ENCODE measurements at places on chromosomes 11 and 22. TPM values are rescaled to one million over a fixed set of nuclear protein-coding genes. Genes with fewer than 3 reads are reported as not detected.

PDE2A gene
- polyA plus RNA-seq, result 13.0 TPM

JHY gene
- 14.0 TPM for polyA plus RNA-seq

PCF11 gene
- 71.9 TPM for polyA plus RNA-seq

GSTP1 gene
- 671 TPM for polyA plus RNA-seq

APOBEC3A gene
- not detected for polyA plus RNA-seq

YPEL1 gene
- polyA plus RNA-seq, result 13.2 TPM

GVQW3 gene
- polyA plus RNA-seq, result 9.7 TPM

KIF18A gene
- polyA plus RNA-seq, result 10.9 TPM

GAL3ST1 gene
- polyA plus RNA-seq, result 18.6 TPM

C11orf87 gene
- polyA plus RNA-seq, result 0.21 TPM

PRDX5 gene
- 175 TPM for polyA plus RNA-seq

TIGD3 gene
- 0.64 TPM for polyA plus RNA-seq

ANKRD49 gene
- 27.5 TPM for polyA plus RNA-seq

BTG4 gene
- polyA plus RNA-seq, result not detected

TMEM86A gene
- 8.1 TPM for polyA plus RNA-seq

- no peak for DNase-seq
These were observed 929.9 kb downstream of the NTM start for GRCh38 chr11:132300283-132300682.

DNA sequence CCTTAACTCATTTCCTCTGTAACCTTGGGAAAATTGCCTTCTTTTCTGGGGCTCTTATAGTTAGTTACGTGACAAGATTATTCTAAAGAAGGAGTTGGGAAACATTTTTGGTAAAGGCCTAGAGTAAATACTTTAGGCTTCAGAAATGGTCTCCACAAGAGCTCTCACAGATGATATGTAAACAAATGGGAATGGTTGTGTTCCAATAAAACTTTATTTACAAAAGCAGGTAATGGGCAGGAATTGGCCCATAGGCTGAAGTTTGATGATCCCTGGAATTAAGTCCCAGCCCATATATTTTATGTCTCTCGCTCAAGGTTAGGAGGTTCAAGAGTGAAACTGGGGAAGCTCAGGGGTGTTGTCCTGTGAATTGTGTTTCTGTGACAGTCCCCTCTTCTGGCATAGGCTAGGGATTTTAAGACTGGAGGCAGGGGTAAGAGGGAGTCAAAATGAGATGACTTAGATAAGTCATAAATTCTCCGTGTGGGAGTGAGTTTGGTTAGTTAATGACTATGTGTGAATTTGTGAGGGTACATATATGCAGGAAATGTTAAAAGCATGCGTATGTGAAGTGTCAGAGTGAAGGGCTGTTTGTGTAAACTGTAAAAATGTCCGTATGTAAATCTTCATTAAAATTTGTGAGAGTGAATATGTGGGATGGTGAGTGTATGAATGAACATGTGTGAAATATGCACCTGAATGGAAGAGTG, 7.4 kb upstream of the OR52B4 start:
- no peak for DNase-seq

- no peak for DNase-seq
These were observed 9.0 kb upstream of the HTR3B start for GRCh38 chr11:113895367-113896155.

GRCh38 chr11:92131289-92131865, 93.2 kb upstream of the FAT3 start:
- DNase-seq, result no peak

GRCh38 chr22:38494498-38494897, 11.6 kb downstream of the DDX17 start:
- no peak for DNase-seq

DNA sequence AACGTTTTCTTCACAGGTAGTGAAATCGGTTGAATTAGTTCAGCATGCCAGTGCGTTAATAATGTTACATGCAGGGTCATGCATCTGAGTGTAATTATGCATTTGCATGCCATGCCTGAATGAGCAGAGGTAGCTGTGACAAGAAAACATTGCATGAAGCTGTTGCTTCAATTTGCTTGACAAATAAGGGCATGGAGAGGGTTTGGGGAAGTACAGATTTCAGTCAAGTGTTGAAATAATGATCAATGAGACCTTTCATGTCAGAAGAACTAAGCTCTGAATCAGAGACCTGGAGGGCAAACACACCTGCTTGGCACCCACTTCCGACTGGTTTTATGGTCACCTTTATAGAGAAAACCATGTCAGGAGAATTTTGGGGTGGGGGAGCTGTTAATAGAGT, 221.4 kb downstream of the DBX1 start:
- DNase-seq, result no peak

DNA sequence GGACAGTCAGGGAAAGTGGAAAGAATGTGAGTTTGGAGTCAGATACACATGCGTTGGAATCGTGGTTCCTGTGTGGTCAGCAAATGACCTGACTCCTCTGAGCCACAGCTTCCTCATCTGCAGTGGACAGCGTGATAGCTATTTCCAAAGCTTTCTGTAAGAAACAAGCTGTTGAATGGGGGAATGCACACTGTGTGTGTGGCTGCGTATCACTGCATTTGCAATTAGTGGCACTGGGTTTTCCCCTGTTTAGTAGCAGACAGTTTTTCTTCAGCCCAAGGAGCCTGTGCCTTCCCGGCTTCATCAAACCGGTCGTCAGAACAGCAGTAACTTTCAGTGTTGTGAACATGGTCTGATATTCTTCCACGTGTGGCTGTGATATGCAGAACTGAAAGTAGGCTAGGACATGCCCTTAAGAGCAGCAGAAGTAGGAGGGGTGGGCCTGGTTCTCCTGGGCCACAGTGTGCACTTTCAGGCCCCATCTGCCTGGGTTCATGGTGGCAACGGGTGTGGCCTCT, 121.5 kb downstream of the RRAS2 start:
- DNase-seq, result no peak

DNA sequence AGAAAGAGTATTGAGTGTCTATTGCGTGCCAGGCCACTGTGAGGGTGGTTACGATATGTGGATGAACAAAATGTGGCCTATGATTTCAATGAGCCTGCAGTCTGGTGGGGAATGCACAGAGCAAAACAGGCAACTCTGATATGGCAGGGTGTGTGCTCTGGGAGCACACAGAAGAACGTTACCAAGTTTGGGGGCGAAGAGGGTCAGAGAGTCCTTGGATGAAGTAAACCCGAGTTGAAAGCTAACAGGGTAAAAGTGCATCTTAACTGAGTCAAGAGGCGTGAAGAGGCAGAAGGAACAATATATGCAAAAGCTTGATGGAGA, 258 bp downstream of the CFAP68 start:
- DNase-seq, result no peak

DNA sequence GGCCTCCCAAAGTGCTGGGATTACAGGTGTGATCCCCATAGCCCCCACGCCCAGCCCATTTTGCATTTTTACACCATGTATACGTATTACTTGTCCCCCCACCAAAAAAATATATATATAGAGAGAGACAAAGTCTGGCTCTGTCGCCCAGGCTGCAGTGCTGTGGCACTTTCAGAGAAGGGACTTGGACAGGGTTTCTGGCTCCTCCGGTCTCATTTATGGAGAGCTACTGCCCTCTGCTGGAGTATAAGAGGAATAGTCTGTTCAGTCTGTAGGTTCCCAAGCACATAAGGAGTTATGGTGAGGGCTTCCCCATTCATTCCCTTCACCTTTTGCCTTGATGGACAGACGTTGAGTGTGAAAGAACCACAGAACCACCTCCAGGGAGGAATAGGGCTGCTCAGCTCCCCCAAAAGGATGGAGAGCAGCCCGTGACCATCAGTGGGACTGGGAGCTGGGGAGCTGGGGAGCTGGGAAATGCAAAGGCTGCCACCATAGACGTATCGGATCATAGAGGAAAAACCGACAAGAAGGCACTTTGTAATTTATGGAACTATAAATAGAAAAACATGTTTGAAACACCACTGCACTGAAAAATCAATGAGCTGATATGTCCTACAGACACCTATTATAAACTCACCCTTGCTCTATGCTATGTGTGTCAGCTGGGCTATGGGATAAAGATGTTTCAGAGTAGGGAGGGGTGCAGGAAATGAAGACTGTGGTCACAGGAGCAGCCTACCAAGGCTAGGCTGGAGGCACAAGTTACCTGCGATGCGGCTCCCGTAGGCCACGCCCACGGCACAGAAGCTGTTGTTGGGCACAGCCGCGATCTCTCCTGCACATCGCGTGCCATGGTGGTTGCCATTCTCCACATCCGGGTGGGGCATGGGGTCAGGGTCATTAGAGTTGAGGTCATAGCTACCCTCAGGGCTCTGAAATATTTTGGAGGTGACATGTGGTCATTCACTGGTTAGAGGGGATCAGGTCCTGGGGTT, 5.2 kb downstream of the PCSK7 start:
- no peak for DNase-seq

DNA sequence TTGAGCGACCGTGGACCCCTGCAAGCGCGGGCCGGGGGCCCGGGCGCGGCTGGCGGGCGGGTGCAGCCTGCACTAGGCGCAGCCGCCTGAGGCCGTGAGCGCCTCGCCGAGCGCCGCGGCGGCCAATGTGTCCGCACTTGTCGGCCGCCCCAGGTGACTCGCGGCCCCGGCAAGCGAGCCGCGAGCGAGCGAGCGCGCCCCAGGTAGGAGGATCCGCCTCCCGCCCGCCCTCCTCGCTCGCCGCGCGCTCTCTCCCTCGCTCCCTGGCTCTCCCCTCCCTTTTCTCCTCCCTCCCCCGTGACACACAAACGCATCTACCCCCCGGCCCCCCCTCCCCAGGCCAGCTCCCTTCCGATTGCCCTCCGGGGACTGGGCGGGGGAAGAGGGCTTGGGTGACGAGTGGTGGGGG, at the start of gene WNT7B:
Gene WNT7B, minus strand, starts transcription at position 160 of the 409 bp plus-strand sequence. CDS start 408 bp downstream, outside the sequence.
- no peak for DNase-seq

DNA sequence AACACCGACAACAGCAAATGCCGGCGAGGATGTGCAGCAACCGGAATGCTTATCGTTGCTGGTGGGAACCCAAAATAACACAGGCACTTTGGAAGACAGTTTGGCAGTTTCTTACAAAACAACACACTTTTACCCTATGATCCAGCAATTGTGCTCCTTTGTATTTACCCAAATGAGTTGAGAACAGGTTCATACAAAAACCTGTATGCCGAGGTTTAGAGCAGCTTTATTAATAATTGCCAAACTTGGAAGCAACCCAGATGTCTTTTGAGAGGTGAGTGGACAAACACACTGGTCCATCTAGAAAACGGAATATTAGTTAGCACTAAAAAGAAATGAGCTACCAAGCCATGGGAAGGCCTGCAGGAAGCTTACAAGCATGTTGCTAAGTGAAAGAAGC, 118.9 kb downstream of the CTTN start:
- no peak for DNase-seq

DNA sequence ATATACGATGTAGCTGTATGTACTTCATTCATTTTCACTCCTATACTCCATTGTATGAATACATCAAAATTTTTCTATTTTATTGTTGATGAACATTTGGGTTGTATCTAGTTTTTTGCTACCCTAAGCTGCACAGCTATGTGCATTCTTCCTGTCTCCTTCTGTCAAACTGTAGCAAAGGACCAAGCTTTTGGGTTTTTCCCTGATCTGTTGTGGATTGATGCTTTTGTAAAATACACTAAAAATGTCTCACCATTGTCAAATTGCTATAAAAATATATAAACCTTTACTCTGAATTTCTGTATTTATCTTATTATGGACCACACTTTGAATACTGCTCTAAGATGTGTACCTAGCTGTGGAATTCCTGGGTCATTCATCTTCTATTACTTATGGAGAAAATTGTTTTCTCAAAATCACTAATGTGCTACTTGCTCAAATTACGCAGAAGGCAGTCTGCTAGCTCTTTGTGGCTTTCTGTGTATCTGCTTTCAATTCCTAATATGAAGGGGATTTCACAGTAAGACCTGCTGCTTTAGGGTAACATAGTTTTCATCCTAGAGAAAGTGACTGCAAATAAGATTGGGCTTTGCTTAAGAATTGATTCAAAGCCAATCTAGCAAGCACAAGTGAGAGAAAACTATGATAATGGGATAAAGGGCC, 123.4 kb downstream of the CYP2R1 start:
- no peak for DNase-seq

GRCh38 chr11:17572791-17573460, 25.9 kb downstream of the OTOG start:
- no peak for DNase-seq

- no peak for DNase-seq
These were observed 11.8 kb downstream of the SULT4A1 start for GRCh38 chr22:43850529-43850928.

DNA sequence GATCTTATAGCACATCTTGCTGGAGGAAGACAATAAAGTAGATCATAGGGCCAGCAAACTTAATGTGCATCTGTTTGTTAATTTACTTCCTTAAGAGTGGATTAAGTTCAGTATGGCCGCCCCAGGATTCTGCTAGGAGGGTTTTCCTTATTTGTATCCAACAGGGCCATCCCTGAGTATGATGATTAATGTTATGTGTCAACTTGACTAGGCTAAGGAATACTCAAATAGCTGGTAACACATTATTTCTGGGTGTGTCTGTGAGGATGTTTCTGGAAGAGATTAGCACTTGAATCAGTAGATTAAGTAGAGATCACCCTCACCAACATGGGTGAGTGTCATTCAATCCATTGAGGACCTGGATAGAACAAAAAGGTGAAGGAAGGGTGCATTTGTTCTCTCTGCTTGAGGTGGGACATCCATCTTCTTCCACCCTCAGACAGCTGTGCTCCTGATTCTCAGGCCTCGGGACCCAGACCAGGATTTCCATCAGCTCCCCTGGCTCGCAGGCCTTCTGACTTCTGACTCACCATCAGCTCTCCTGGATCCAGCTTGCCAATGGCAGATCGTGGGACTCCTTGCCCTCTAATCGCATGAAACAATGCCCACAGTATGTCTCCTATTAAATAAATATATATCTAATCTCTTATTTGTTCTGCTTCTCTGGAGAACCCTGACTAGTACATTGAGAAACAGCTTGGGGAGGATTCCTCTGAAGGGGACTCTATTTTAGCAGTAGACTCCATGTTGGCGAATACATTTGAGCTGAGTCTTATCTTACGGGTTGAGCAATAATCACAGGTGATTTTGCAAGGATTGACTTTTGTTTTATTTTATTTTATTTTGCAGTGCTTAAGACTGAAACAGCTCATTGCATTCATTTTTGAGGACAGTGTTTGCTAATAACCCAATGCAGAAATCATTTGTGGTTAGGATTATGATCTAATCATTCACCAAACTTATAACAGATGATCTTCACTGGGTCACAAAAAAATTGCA, 9.0 kb upstream of the ZBTB44 start:
- no peak for DNase-seq
